ENCODE measurements at places on chromosomes 3 and 15.

GRCh38 chr15:75982468-75982867, 29.8 kb downstream of the NRG4 start:
- H3K4me1 ChIP-seq, result no peaks in the 10 kb centered on the region
- H3K4me3 ChIP-seq, result no peak overlapping the region
- no peaks in the 10 kb centered on the region for H3K27me3 ChIP-seq
- no peak overlapping the region for H3K27ac ChIP-seq
- no peaks in the 10 kb centered on the region for H3K36me3 ChIP-seq

DNA sequence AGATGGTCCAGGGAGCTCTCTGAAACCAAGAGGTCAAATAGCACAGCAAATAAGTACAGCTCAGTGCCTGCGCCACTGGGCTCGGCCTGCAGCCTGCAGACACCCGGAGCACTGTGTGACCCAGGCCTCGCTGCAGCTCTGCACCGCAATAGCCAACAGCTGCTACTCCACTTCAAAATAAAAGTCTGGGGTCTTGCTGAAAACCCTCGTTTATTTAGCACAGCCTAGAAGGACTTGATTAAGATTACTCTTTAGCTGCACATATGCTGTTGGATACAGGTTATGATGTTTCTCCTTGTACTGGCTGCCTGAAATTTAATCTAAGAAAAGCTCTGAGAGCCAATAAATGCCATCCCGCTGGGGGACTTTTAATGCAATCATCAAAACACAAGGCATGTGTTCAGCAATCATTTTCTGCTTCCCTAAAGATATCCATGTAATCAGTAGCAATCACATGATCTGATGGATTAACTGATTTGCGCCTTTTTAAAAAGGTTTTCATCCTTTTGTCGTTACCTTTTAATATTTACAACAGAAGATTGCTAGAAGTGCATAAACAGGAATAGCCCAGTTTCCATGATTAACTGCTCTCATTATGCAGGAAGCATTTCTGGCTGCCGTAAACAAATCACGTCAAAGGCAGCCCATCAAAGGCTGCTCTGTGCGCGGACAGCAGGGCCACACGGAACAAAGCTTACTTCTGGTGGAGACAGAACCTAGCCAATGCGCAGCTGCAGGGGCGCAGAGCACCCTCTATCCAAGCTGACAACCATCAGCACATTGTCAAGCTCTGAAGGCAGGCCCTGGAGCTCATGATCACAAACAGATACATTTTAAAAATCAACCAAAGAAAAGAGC, 58.8 kb downstream of the CLASP2 start:
- DNase-seq, result no peak
- no peaks in the 10 kb centered on the region for H3K27me3 ChIP-seq
- H3K27ac ChIP-seq, result no peak overlapping the region
- H3K4me3 ChIP-seq, result no peak overlapping the region
- H3K36me3 ChIP-seq, result no peaks in the 10 kb centered on the region

GRCh38 chr15:68512598-68512997, 66.2 kb upstream of the CORO2B start:
- no peak overlapping the region for H3K27ac ChIP-seq
- H3K27me3 ChIP-seq, result no peaks in the 10 kb centered on the region
- H3K4me1 ChIP-seq, result no peaks in the 10 kb centered on the region
- DNase-seq, result no peak

DNA sequence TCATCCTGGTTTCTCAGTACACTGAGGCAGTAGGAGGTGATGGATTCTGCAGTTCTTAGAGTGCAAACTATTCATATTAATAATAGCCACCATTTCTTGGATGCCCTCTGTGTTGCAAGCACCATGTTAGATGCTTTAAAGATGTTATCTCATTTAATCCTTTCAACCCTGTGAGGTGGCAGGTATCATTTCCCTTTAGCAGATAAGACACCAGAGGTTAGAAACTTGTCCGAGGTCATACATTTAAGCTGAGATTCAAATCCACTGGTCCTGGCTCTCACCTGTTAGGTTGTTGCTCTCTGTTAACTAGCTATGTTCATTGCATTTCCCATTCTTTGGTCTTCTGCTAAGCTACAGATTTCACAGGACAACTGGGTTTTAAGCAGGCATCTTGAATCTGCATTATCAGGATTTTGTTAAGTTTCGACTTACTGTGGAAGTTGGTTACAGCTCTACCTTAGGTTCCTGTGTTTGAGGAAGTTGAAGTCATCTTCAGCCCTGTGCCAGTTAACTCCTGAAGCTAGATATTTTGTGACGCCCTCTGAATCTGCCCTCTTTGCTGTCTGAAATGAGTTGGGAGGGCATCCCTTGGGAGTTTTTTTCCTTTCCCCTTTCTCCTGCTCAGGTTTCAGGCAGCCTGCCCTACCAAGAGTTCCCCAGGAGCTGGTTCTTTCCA, 6.4 kb downstream of the PDE8A start:
- H3K36me3 ChIP-seq, result no peaks in the 10 kb centered on the region
- no peaks in the 10 kb centered on the region for H3K27me3 ChIP-seq
- H3K4me3 ChIP-seq, result no peak overlapping the region
- no peak overlapping the region for H3K27ac ChIP-seq

DNA sequence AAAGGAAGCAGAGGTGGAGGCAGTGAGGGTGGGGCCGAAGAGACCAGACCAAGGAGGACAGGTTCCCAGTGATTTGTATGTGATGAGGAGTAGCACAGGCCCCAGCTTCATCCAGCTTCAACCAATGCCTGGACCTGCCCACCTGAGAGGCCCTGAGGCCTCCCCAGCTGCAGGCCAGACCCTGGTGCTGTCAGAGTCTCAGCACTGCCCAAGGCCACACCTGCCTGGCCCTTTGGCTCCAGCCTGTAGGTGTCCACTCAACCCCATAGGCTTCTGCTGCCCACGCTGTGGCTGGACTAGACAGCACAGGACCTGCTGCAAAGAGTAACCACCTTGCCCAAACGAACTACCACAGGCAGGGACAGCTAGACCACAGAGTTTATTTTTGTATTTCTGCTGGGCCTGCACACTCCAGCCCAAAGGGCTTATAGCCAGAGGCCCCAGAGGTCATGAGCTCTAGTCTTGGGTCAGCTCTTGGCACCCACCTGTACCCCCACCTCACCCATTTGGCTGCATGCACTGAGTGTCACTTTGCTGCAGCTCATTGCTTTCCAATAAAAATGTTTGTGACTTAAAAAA, 81.9 kb upstream of the CDV3 start:
- DNase-seq, result no peak
- no peak overlapping the region for H3K4me3 ChIP-seq
- no peak overlapping the region for H3K27ac ChIP-seq
- no peaks in the 10 kb centered on the region for H3K27me3 ChIP-seq
- H3K4me1 ChIP-seq, result no peaks in the 10 kb centered on the region

DNA sequence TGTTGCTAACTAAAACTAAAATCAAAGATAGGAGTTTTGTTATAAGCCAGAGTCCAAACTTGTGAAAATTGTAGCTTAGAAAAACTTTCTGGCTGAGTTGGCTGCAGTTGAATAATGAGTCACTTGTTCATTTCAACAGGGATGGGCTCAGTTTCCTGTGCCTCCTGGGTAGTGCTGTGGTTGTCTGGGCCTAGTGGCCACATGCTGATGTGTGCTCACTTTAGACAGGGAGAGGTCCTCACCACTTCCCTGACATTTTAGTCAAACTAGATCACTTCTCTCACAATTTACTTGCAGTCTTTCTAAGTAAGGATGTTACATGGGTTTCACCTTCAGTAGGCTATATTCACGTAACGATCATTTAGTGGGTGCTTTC, 6.3 kb upstream of the UBE2Q2 start:
- H3K4me3 ChIP-seq, result no peak overlapping the region
- peaks cover 11% of the 10 kb centered on the region for H3K4me1 ChIP-seq
- no peaks in the 10 kb centered on the region for H3K27me3 ChIP-seq
- no peaks in the 10 kb centered on the region for H3K36me3 ChIP-seq
- no peak for DNase-seq

- no peaks in the 10 kb centered on the region for H3K36me3 ChIP-seq
- H3K27ac ChIP-seq, result no peak overlapping the region
- H3K4me1 ChIP-seq, result peaks cover 6% of the 10 kb centered on the region
Observed at GRCh38 chr3:64133987-64134386, 91.3 kb downstream of the PRICKLE2 start.

DNA sequence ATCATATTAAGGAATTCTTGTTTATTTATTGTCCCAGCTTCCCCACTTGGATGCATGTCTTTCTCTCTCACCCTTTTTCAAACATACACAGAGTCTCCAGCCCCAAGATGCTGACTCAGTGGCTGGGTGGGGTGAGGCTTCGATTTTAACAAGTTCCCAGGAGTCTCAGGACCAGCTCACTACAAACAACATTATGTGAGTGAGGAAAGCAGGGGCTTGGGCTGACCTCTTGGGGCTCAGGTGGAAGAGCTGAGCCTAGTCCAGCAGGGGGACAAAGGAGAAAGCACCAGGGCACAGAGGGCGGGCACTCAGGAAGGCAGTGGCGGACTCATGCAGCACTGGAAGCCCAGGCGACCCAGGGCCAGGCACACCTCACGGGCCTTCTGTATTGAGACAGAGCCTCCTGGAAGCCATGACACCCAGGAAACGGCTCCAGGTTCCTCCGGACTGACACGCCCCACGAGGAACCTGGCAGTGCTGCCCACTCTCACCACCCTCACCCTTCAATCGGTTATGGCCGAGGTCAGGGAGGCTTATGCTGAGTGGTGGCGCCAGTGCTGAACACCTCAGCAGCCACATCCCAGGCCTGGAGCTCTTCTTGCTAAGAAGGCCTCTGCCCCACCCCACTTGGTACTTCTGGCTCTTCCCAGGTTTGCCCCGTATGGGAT, 97.4 kb downstream of the LRIG1 start:
- no peak overlapping the region for H3K27ac ChIP-seq
- no peaks in the 10 kb centered on the region for H3K4me1 ChIP-seq
- H3K4me3 ChIP-seq, result no peak overlapping the region
- H3K27me3 ChIP-seq, result no peaks in the 10 kb centered on the region

GRCh38 chr3:188671971-188672370, 499.8 kb upstream of the TPRG1 start:
- no peaks in the 10 kb centered on the region for H3K27me3 ChIP-seq
- H3K4me1 ChIP-seq, result peaks cover 34% of the 10 kb centered on the region

- H3K27me3 ChIP-seq, result no peaks in the 10 kb centered on the region
- peaks cover 34% of the 10 kb centered on the region for H3K36me3 ChIP-seq
- DNase-seq, result no peak
Observed at GRCh38 chr3:194318511-194319161, 32.5 kb downstream of the CPN2 start.

- DNase-seq, result no peak
- no peaks in the 10 kb centered on the region for H3K4me1 ChIP-seq
- H3K36me3 ChIP-seq, result peaks cover 47% of the 10 kb centered on the region
- H3K27ac ChIP-seq, result no peak overlapping the region
- no peak overlapping the region for H3K4me3 ChIP-seq
- no peaks in the 10 kb centered on the region for H3K27me3 ChIP-seq
Observed at GRCh38 chr3:47409688-47410416, 29.0 kb downstream of the PTPN23 start.

DNA sequence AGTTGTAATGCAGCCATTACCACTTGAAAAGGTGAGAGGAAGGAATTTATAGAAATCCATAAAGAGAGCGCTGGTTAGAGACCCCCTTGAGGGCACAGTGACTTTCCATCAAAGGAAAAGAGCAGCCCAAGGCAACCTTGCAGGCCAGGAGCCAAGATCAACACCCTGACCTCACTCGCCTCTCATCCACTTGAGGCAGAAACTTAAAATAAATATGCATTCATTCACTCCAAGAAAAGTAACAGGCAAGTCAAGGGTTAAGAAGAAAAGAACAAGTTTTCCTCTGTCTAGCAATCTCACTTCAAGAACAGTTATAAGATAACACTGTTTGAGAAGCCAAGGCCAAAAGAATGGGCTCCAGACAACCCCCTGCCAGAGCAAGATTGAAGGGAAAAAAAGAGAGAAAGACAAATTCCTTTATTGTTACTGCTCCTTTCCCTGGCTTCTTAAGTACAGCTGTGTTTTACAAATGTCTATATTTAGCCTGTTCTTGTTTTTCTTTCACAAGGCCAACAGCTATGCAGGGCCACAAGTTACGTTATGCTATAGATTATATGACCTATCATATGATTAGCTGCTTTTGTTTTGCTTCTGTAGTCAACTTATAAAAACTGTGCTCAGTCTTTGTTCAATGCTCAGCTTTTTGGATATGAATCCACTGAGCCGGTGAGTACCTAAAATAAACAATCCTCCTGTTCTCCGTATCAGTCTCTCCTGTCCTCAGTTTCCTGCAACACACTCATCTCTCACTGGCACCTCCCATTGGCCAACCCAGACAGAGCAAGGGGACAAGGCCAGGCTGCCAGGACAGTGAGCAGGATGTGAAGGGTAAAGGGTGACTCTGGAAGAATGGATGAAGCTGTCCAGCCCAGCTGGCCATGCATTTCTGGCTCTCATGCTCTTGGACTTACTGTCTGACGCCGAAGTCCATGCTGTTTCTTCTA, 15.8 kb upstream of the SSUH2 start:
- peaks cover 10% of the 10 kb centered on the region for H3K4me1 ChIP-seq
- no peaks in the 10 kb centered on the region for H3K27me3 ChIP-seq
- H3K4me3 ChIP-seq, result no peak overlapping the region
- DNase-seq, result no peak
- H3K27ac ChIP-seq, result no peak overlapping the region

DNA sequence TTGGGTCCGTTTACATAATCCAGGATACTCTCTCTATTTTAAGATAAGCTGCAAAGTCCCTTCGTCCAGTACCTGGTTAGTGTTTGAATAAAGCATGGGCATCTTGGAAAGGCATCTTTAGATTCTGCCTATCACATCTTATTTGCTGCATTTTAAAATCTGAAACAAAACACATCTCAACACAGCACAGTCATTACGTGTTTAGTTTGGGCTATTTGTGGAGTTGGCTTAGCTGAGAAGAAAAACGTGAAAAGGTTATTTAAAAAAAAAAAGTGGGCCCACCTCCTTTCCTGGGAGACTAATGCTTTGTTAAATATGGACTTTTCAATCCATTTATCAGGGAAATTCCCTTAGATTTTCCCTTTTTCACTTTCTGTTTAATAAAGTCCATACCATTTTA, 174.5 kb upstream of the WNT5A start:
- H3K27me3 ChIP-seq, result no peaks in the 10 kb centered on the region
- no peaks in the 10 kb centered on the region for H3K36me3 ChIP-seq
- DNase-seq, result no peak
- H3K4me1 ChIP-seq, result peaks cover 9% of the 10 kb centered on the region
- H3K4me3 ChIP-seq, result no peak overlapping the region

- no peaks in the 10 kb centered on the region for H3K27me3 ChIP-seq
- H3K27ac ChIP-seq, result peak overlapping the region; percentile 78
- peaks cover 17% of the 10 kb centered on the region for H3K4me1 ChIP-seq
- no peak for DNase-seq
- peaks cover 51% of the 10 kb centered on the region for H3K36me3 ChIP-seq
Observed at GRCh38 chr3:69214241-69214640, 91.8 kb upstream of the LMOD3 start.

- peaks cover 3% of the 10 kb centered on the region for H3K27me3 ChIP-seq
- H3K27ac ChIP-seq, result no peak overlapping the region
- H3K4me1 ChIP-seq, result peaks cover 5% of the 10 kb centered on the region
- no peak for DNase-seq
Observed at GRCh38 chr15:80216911-80217310, 35.1 kb downstream of the CTXND1 start.

- no peaks in the 10 kb centered on the region for H3K27me3 ChIP-seq
- no peaks in the 10 kb centered on the region for H3K36me3 ChIP-seq
- no peak overlapping the region for H3K27ac ChIP-seq
- no peaks in the 10 kb centered on the region for H3K4me1 ChIP-seq
- H3K4me3 ChIP-seq, result no peak overlapping the region
Observed at GRCh38 chr15:50339717-50340116, 15.3 kb downstream of the GABPB1 start.

Measured in RWPE2 (cell line).